NCI-H1092 treated with DMSO at 0.1 percent for 48 hours (cell line): ENCODE measurements at places on chromosomes 7 and 10.

DNA sequence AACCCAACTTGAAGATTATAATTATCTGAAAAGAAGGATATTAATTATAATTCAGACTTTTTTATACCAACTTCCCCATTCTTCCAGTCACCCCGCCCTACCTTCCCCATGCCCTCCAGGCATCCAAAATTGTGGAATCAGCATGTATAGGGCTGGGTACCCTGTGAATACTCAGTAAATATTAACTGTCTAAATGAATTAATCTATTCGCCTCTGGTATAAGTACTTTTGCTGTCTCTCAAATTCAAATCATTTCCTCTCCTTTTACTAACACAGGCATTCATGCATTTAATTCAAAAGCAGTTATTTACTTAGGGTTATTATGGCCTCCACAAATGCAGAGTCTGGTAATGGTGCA, 26.5 kb upstream of the GOT1 start:
- DNase-seq = no peak

DNA sequence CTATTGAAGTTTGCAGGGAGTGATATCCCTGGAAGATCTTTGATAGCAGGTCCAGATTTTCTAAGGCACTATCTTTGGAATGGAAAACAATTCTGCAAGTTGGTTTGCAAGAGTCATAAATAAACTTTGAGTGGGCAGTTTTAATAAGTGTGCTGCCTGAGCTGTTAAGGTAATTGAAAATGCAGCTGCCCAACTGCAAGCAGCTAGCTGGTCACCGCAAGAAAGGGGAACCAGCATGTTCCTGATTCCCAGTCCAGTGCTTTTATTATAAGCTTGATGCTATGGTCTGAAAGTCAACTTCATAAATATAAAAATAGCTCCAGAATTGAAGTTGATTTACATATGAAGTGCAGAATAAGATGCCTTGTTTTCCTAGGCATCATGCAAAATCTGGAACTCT, 308.4 kb downstream of the ZNF248 start:
- DNase-seq = no peak

GRCh38 chr10:73459683-73460314, 26.4 kb upstream of the MSS51 start:
- no peak for DNase-seq

GRCh38 chr10:13686331-13686752, 99.6 kb downstream of the PRPF18 start:
- DNase-seq = no peak

DNA sequence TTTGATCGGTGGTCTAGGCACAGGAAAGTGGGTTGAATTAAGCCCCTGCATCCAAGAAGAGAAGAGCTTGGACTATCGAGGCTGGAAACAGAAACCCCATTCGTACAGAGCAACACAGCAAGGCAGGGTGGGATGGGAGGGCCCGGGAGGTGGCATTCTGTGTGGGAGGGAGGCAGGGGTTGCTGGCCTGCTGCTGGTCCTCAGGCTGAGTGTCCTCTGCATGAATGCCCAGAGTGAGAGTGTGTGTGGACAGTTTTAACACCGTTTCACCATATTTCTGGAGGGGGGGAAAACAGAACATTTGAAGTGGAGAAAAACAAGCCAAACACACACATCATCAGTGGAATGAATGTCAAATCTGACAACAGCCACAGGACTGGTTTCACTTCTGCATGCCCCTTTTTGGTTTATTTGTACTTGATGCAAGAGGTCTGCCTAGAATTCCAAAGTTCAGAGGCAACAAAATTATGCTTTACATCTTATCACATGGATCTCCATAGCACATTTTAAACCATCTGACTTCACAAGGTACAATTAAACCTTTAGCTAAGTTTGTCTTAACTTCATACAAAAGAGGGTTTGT, 11.1 kb upstream of the ENO4 start:
- DNase-seq = no peak

GRCh38 chr10:35442028-35442427, 105.7 kb downstream of the CCNY start:
- no peak for DNase-seq

DNA sequence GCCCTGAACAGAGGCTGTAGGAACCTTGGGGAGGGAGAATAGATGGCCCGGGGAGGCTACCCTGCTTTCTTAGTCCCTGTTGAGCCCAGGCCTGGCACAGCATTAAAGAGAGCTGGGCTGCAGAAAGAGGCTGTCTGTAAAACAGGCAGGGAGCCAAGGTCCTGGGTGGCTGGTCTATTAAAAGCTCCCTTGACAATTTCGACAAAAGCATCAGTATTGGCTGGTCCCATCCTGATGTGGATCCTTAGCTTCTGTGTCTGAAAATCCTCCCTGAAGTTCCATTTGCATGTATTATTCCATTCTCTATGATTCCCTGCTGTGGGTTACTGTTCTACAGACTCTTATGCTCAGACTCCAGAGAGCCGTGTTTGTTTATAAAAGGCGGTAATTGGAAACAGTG, 158.5 kb downstream of the GALNT17 start:
- DNase-seq = peak; percentile 28

DNA sequence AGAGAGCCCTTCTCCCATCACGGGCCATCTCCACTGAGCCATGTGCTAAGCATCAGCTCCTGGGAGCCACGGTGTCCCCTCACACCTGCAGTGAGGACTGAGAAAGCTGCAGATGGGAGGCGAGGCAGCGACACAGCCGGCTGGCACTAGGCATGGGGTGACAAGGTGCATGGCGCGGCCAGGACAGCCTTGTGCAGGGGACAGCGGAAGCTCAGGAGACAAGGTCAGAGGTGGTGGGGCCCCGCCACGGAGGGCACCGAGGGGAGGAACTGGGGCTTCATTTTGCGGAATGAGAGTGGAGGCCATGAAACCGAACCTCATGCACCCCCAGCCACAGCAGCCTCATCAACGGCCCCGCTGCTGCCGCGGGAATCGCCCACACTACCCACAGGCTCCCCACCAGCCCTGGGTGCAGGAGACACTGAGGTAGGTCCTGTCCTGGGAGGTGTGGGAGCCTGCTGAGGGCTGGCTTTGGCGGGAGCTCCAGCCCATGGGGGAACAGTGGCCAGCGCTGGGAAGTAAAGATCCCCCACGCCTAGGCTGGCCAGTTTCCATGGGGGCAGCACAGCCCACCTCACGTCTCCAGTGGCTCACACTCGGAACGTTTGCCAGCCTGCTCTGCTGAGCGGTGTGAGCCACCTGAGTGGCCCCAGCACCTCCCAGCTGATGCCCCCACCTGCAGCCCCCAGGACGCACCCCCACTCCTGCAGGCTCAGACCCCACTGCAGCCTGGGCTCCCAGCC, 71.2 kb upstream of the INSIG1 start:
- no peak for DNase-seq

GRCh38 chr10:133225707-133226191, 4.3 kb upstream of the UTF1 start:
- DNase-seq = no peak

- DNase-seq = peak; percentile 8
Observed at GRCh38 chr10:45373003-45373575, 927 bp upstream of the ALOX5 start.

DNA sequence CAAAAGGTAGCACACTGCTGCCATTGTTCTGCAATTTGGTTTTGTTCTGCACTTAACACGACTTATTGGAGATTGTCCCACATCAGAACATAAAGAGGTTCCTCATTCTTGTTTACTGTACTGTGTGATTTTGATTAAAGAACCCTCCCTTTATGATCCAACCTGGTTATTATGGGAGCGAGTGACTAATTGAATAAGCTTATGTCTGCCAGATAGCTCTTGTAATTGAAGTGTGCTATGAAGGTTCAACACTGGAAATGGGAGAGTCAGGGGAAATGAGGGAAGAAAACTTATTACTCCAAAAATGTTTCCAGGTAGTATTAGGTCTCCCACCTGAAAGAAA, 33.9 kb downstream of the CASP7 start:
- no peak for DNase-seq

DNA sequence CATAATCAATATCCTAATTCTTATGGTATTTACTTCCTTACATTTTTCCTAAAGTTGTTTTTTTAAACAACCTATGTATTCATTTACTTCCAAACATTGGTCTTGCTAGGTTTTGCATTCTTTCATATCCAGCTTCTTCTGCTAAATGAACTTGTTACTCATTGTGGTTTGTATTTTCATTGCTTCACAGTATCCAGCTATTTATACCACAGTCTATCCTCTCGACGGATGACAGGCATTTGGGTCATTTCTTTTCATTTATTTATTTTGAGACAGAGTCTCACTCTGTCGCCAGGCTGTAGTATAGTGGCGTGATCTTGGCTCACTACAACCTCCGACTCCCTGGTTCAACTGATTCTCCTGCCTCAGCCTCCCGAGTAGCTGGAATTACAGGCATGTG, 66.8 kb downstream of the CCDC6 start:
- no peak for DNase-seq
